ENCODE measurements at places on chromosomes 1 and 21.

- no peak for DNase-seq
Observed at GRCh38 chr1:183238071-183238470, 52.0 kb downstream of the LAMC2 start.

GRCh38 chr1:61743431-61743705 is 1.1 kb downstream of the PATJ start:
- no peak for DNase-seq

GRCh38 chr21:36936361-36937135 is 29.9 kb downstream of the HLCS start:
- DNase-seq = no peak

DNA sequence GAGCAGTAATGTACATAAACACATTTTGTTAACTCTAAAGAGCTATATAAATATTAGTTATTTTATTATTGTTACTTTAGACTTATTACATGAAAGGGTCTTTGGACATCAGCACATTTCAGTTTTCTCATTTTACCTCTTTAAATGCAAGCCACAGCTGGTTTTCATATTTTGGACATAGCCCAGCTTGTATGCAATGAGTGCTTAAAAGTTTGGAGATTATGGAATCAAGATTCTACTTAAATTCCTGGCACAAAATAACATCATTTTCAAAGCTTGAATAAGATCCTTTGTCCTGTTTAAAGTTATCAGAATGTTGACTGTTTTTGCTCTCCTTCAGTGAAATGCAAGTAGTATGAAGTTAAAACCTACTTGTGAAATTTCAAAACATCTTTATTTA is 15.5 kb upstream of the LEPR start:
- DNase-seq = no peak

DNA sequence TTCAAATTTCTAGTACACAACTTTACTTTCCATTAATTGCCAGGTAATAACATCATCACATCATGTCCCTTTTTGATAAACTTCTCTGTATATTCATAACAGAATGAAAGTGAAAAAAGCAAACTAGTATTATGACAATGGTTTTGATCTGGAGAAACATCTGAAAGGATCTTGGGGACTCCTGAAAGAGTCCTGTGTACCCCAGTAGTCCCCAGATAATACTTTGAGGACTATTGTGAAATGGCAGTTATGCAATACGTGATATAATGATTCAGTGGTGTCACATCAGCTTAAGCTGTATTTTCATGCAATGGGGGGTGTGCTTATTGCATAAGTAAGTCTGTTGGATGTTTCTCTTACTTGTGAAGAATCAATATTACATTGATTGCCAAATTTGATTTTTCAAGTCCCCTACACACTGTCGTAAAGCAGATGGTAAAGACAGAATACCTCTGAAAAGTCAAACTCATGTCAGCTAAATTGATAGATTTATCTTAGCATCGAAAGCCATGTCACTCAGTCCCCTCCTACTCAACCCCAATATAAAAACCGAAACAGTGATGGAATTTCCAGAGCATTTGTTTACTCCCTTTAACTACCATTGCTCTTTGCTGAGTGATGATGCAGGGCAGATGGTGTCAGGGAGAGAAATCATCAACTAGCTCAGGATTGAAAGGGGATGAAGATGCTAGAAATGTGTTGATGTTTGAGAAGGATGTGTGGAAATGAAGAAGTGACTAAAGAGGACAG is 146.7 kb upstream of the C1orf105 start:
- no peak for DNase-seq

GRCh38 chr1:179823693-179824092 is 53.9 kb downstream of the TOR1AIP2 start:
- DNase-seq = no peak

DNA sequence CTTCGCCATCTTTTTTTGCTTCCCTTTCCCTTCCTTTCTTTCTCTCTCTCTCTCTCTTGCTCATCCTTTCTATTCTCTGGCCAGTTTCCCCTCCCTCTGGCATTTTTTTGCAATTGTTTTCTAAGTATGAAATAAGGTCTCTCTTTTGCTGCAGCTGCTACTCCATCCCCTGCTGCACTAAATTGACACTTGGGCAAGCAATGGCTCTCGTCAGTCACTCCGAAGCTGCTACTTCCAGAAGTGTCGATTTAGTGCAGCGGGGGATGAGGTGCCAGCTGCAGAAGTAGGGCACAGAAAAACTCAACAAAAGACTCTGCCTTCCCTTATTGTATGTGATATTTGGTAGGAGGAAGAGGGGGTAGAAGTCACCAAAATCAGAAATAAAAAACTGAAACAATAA is 642.3 kb downstream of the RWDD3 start:
- no peak for DNase-seq

GRCh38 chr1:246695666-246696065 is 28.5 kb upstream of the SCCPDH start:
- no peak for DNase-seq

GRCh38 chr1:33660956-33661355 is 188.5 kb downstream of the ZSCAN20 start:
- DNase-seq = no peak

GRCh38 chr1:46687921-46688509 is 16.4 kb downstream of the TEX38 start:
- DNase-seq = no peak

- DNase-seq = no peak
Observed at GRCh38 chr1:110798691-110799256, 74.2 kb upstream of the CD53 start.

- DNase-seq = peak; percentile 67
Observed at GRCh38 chr1:162676750-162677149, 44.5 kb downstream of the DDR2 start.

DNA sequence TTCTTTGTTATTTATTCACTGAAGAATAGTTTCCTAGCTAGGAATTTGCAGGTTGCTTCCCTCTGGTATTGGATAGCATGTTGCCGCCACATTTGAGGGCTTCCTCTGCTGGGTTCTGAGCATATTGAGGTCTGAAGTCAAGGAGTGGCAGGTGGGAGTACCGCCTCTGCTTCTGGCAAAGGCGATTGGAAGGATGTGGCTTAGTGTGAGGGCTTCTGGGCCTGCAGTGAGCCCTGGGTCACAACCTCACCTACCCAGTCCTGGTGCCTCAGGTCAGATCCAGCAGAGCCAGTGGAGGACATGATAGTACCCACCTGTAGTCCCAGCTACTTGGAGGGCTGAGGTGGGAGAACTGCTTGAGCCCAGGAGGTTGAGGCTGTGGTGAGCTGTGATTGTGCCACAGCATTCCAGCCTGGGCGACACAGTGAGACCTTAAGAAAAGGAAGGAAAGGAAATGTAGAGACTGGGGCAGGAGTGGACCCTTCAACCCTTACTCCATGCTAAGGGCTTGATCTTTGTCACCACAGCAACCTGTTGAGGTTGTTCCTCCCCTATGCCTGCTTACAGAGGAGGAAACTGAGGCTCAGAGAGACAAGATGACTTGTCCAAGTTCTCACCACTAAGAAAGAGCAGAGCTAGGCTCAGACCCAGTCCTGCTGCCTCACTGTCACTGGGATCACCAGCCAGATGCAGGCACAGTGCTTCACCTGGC is 22.8 kb downstream of the A3GALT2 start:
- no peak for DNase-seq

Measured in COLO829 (cell line).